ENCODE measurements at places on chromosomes 11 and 22.

DNA sequence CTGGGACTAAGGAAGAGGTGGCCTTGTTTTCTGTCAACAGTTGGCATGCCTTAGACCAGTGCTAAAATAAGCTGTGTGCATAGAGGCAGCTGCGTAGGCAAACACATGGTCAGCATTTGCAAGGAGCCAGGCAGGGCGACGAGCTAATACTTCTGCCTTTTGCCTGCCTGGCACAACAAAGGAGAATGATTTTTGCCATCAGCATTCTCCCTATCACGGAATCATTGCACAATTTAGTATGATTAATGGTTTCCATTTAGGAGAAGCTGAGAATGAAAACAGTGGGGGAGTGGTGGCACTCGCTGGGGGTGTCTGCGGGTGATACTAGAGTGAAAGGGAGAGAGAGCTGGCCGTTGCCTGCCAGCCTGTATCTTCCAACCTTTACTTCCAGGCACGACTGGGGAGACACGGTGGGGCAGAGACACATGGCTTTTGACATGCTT is 336.0 kb downstream of the CADM1 start:
- DNase-seq, result no peak

DNA sequence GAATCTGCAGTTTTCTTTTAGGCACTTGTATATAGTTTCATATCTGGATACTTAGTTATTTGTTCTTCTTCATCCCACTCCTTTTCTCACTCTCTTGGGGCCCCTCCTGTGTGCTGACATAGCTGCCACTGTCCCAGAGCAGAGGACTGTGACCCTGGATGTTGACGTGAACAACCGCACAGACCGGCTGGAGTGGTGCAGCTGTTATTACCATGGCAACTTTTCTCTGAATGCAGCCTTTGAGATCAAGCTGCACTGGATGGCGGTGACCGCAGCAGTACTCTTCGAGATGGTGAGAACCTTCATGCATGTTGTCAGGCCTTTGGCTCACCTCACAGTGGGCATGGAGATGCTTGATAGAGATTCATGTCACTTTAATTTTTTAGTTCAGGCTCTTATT is 50.9 kb upstream of the YWHAH start:
- no peak for DNase-seq

DNA sequence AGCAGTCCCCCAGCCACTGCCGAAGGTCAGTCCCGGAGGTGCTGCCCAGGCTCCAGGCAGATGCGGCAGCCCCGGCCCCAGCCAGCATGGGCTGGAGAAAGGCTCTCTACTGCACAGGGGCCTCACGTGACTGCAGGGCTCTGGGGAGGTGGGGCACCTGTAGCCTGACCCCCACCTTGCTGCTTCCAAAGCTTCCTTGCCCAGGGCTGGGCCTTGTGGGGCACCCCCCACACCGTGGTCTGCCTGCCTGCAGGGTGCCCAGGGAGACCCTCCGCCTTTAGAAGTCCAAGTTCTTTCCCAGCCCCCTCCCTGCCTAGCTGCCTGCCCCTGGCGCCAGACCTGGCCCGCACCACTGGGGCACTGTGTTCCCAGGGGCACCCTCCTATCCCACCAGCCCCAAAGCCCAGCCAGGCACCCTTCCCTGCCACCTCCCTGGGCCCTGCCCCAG is 28.4 kb upstream of the TXNRD2 start:
- no peak for DNase-seq

DNA sequence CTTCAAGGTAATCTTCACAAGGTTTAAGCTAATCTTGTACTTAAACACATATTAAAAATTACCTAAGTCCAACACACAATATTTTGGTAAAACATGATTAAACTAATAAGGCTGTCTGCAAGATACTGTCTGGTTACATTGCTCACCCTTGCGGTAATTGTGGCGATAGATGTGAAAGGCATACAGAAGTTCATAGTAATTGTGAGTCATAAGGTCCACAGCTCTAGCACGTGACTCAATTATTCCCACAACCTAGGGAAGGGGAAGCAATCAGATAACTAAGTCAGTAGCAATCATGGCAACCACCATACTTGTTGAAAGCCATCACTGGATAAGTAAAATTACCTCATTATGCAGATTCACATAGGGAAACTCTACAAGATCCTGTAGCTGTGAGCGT is 30.5 kb upstream of the FNBP4 start:
- DNase-seq, result no peak

DNA sequence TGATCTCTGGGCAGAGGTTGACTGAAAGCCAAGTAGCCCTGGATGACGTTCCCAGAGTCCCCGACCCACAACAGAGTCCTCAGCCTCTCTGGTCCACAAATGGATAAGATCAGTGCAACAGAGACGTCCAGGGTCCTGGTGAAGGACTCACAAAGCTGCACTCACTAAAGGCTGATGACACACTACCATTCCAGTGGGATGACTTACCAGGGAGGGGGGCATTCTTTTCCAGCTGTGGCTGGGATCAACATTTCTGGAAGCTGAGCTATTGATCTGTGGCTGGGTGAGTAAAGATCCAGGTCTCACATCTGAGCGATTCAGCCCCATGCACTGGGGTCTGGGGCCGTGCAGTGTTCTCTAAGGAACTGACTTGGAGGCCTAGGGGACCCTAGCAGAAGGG is 296.2 kb downstream of the NTM start:
- no peak for DNase-seq

- peak; percentile 90 for DNase-seq
These were observed 5.2 kb downstream of the UPB1 start for GRCh38 chr22:24500277-24500820.

DNA sequence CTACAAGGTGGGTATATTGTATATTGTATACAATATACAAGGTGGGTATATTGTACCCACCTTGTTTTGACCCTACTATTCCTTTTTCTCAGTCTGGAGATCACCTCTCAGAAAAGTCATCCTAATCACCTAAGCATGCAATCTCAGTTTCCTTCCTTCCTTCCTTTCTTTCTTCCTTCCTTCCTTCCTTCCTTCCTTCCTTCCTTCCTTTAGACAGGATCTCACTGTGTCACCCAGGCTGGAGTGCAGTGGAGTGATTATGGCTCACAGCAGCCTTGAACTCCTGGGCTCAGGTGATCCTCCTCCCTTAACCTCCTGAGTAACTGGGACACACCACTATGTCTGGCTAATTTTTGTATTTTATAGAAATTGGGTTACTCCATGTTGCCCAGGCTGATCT is 1.2 kb upstream of the KCNE3 start:
- no peak for DNase-seq

- DNase-seq, result no peak
These were observed 1850.2 kb upstream of the RAG2 start for GRCh38 chr11:38448284-38448683.

GRCh38 chr11:20160425-20161229 is at the start of gene DBX1:
Gene DBX1 (minus strand): TSS chr11:20160475. CDS start chr11:20160324, 151 bp downstream.
- DNase-seq, result peak; percentile 21

DNA sequence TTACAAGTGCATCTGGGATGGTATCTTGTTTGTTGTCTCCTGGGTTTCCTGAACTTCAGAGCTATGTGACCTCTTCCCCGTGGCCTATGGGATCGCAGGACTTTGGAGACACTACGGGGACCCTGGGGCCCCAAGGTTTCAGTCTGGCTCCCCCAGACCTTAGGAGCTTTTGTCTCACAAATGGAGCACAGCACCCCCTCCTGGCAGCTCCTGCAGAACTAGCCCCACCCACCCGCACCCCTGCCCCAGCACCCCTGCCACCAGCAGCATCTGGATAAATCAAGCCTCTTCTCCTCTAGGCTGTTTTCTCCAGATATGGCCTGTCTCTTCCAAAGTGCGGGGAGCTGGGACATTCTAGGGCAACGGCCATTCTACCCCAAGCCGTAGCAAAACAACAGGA is 10.4 kb downstream of the RCOR2 start:
- peak; percentile 45 for DNase-seq

DNA sequence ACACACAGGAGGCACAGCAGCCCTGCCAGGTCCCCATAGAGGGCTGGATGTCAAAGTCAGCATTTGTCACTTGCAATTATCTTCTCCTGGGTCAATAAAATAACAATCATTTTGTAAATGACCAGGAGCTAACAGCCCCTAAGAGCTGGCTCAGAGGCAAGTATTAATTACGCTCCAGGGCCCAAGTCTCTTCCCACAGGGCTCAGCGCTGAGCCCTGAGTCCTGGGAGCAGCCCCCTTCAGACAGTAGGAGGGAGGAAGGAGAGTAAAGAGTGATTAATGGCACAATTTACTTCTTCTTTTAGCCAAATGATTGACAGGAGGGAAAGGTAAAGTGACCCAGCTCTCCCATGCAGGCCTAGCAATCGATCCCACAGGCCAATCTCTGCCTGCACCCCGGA is 99.0 kb upstream of the DRD2 start:
- peak; percentile 13 for DNase-seq

GRCh38 chr11:43164831-43165230 is 147.0 kb upstream of the API5 start:
- DNase-seq, result peak; percentile 50

DNA sequence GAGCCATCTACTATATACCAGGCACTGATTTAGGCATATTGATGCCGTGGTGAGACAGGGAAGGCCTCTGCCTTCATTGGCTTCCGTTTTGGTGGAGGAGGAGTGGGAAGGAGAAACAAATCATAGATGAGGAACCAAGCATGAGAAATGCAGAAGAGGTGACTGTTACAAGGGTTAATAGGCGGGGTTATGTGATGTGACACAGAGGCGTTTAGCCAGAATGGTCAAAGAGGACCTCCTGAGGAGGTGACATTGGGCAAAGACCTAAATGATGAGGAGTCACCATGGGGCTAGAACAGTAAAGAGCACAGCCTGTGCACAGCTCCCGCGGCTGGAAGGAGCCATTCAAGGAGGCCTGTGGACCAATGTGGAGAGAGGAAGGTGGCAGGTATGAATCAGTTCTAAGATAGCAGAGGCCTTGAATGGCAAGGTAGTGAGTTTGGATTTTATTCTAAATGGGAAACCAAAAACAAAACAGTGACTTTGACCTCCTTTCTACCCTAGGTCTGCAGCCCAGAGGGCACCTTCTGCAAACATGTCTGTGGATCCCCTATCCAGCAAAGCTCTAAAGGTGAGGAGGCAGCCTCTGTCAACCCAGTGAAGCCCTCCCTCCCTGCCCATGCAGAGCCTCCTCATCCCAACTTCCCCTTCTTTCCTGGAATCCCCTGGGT is 11.7 kb downstream of the MAFF start:
- DNase-seq, result no peak

GRCh38 chr11:11843211-11843621 is 1.4 kb downstream of the USP47 start:
- DNase-seq, result no peak

- DNase-seq, result no peak
These were observed 191.9 kb downstream of the CEP164 start for GRCh38 chr11:117519590-117519989.

GRCh38 chr11:94450048-94450447 is 43.6 kb downstream of the MRE11 start:
- no peak for DNase-seq

DNA sequence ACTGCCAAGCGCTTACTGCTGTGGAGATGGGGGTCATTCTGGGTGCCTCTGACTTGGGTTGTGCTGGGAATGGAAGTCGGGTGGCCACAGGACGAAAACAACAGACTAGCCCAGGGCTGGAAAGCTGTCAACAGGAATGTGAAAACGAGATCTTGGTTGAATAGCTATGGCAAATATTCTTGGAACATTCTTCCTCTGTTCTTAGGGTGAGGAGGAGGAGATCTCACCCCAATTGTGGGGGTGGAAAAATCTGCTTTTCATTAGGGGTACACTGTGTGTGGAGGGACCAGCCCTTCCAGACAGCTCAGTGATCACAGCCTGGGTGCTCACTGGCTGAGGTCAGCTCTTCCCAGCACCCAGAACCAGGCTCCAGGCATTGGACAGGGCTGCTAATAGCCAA is 52.0 kb upstream of the PRSS23 start:
- no peak for DNase-seq

Measured in NCI-H82 (cell line).